Right lung (tissue), 10 donors: ENCODE measurements at places on chromosomes 2 and 18. TPM values are rescaled to one million over a fixed set of nuclear protein-coding genes. Genes with fewer than 3 reads are reported as not detected.

DNA sequence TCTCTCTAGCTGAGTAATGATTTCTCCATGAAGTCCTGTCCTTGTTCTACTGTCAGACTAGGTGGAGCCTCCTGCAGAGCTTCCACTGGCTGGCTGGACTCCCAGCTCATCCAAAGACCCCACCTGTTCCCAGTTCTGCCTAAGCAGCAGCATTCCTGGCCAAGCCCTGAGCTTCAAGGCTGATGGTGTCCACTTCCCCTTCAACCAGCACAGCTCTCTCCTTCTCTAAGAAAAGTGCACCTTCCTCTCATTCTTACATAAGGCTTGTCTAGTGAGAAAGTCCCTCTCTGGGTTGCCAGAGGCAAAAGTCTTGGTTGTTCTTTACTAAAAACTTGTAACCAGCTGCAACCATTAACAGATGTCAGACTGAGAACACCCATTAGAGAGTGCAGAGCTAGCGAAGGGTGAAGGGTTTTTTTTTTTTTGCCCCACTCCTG lies 58.9 kb downstream of the CXCR4 start:
- no peak for DNase-seq

- no peak for DNase-seq
Observed at GRCh38 chr2:176753752-176754474, 458.7 kb upstream of the HNRNPA3 start.

DNA sequence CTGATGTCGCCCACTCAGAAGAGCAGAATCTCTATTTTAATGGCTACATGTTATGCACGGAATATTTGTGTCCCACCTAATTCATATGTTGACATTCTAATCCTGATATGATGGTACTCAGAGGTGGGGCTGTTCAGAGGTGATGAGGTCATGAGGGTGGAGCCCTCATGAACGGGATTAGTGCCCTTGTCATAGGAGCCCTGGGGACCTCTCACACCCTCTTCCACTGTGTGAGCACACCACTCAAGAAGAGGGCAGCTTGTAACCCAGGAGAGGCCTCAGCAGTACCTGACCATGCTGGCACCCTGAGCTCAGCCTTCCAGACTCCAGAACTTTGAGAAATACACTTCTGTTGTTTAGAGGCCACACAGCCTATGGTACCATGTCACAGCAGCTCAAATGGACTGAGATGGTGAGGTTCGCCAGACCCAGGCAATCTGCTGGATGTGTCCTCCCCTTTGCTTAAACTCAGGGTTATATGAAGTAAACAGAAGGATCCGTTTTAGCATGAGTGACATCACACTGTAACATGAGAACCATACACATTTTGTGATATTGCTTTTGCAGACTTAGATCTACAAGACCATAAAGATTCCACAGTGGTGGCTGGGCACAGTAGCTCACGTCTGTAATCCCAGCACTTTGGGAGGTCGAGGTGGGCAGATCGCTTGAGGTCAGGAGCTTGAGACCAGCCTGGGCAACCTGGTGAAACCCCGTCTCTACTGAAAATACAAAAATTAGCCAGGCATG lies 48.7 kb downstream of the ATOH8 start:
- DNase-seq: no peak

DNA sequence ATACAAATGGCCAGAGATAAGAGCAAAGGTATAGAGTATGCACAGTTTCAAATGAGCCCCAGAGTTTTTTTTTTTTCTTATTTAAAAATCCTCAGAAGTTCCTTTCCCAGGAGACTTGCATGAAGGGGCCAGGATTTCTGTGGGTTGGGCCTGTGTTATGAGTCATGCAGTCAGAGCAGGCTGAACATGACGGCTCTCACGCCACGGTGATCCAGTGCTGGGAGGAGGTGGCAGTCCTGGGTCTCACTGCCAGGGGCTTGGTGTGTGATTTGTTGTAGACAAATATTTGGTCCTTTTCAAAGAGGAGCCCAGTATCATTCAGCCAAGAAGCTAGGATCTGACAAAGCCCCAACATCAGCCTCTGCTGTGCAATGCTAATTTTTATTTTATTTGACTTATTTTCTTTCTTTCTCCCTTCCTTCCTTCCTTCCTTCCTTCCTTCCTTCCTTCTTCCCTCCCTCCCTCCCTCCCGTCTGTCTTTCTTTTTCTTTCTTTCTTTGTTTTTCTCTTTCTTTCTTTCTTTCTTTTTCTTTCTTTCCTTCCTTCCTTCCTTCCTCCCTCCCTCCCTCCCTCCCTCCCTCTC lies 10.4 kb upstream of the KCNE4 start:
- no peak for DNase-seq

GRCh38 chr2:74851191-74851566 lies 17.3 kb downstream of the HK2 start:
- no peak for DNase-seq

Gene HSPE1
- polyA plus RNA-seq: 134 TPM

Gene ERMN
- polyA plus RNA-seq: 0.33 TPM

Gene CNGA3
- polyA plus RNA-seq: 0.04 TPM
